ENCODE measurements at places on chromosomes 2 and 18.

DNA sequence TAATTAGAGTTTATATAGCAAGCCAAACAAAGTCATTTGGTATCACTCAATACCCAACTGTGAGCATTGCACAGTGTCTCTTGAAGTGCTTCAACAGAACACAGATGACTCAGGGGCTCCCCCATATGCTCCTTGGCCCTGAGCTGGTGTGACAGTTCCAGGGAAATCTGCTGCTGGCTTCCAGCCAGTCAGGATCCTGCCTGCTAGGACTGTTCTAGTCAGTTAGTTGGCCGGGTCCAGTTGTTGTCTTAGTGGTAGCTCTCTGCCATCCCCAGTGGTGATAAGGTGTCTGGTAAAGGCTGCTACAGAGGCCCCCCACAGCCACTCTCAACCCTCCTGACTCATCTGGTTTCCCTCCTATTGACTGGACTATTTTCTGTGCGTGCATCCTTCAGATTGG is 100.3 kb downstream of the IRS1 start:
- peak; percentile 20 for DNase-seq

GRCh38 chr18:9102508-9103375 is at the start of gene NDUFV2:
Gene NDUFV2 (plus strand): TSS chr18:9102699. CDS start chr18:9102744, 45 bp downstream.
- DNase-seq, result peak; percentile 98

DNA sequence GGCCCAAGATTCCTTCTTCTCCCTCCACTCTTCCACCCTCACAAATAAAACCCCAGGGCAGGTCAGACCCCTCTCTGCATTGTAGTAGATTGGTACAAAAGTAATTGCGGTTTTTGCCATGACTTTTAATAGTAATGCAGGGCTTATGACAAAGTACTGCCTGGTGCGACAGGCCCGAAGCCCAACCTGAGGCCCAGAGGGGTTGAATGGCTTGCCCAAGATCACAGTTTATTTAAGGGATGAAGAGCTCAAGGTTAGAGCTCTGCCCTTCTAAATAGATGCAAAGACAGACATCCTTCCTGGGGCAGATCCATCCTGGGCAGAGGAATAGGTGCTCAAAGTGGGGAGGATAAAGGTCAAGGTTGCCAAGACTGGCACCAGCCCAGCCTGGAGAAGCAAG is 899 bp upstream of the PSTPIP2 start:
- DNase-seq, result no peak

- DNase-seq, result no peak
Measured at GRCh38 chr2:74304332-74305148, 38.7 kb downstream of the SLC4A5 start.

DNA sequence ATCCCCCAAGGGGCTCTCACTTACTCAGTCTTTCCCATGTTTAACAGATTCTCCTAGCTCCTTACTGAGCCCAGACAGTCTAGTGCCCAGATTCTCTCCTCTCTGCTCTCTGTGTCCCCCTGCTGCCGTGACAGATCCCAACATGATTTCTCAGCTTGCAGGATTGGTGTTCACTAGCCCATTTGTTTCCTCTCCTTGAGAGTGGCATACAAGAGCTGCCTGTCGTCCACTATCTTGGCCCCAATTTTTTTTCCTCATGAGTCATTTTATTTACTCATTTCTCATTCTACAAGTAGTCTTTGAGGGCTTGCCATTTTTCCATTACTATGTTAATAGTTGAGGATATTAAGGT is 199.9 kb upstream of the FN1 start:
- DNase-seq, result no peak

DNA sequence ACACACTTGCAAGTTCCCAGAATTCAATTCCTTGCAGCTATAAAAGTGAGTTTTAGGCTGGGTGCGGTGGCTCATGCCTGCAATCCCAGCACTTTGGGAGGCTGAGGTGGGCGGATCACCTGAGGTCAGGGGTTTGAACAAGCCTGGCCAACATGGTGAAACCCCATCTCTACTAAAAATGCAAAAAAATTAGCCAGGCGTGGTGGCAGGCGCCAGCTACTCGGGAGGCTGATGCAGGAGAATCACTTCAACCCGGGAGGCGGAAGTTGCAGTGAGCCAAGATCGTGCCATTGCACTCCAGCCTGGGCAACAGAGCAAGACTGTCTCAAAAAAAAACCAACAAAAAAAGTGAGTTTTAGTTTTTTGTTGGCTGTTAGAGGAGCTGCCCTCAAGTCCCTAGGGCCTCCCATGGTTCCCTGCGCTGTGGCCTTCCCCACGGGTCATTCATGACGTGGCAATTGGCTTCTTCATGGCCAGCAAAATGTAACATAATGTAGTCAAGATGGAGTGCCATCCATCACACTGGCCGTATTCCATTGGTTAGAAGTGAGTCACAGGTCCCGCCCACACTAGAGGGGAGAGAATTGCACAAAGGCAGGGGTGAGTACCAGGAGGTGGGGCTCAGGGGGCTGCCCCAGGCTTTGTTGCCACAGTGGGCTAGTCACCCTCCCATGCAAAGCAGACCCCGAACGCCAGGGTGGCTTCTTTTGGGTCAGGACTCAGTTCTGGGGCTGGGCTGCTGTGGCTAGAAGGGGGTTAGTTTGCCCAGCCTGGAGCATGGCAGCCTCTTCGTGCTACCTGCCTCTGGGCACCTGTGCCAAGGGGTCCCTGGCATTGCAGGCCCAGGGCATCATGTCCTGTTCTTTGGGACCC is 37.7 kb upstream of the INHBB start:
- DNase-seq, result no peak

DNA sequence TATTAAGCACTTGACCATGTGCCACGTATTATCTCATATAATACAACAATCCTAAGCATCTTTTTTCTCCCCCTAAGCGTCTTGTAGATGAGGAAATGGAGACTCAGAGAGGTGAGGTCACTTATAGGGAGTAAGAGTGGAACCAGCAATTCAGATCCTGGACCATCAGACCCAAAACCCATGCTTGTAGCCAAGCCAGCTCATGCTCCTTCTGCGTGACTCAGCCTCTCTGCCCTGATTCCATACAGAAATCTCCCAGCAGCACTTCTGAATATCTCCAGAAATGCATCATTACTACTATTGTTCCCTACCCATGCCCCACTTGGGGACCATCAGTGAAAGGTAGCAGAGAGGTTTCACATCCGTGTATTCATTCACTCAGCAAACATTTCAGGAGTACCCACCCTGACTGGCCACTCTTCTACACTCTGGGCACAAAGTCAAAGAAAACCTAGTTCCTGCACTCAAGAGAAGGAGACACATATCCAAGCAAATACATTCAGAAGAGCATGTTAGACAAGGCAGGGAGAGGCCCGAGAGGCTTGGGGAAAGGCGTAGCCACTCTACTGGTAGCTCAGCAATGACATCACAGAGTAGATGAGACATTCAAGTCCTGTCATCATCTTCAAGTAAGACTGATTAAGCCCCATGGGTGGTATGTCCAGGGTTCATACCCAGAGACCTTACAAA is 141.9 kb downstream of the MTCL1 start:
- DNase-seq, result no peak

DNA sequence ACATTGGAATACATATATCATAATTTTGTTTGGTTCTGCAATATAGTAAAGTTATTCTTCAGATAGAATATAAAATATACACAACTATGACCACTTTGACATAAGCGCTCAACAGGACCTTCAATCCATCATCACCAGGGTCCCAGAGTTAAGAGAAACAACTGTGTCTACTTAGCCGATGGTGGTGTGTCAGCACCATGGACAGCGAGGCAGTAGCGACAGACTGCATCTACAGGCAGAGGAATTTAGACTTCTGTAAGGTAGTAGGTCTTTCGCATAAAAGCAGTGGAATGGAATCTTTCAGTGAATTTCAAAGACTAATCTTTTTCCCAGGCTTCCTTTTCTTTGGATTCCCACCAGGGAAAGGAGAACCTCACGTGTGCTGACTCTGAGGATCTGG is 20.5 kb upstream of the LRPPRC start:
- peak; percentile 24 for DNase-seq

DNA sequence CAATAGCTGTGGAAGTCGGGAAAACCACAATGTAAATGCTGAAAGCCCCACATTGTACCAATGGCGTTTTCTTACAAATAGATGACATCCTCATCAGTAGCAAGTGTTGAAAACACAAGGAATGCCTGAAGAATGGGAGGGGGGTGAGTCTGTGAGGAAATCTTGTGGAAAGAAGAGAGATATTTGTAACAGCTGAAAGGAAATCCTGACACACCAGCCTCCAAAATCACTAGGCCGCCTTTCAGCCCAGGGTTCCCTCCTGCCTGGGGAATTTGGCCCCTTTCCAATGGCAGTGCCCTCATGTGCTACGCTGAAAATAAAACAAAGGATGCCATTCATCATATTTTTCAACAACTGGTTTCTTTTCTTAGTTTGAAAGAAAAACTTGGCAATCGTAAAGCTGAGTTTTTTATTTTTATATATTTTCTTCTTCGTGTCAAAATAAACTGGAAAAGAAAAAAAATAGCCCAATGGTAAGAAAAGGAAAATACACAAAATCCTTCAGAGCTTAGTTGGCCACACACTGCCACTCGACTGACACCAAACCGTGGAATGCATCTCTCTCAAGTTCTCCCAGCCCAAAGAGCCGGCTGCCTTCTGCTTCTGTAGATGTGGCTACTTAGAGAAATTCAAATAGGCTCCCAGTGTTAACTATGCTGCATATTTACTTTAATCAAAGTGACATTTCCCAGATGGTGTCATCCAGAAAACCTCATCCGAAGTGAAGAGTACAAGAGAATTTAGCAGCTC is 52.0 kb downstream of the FTCDNL1 start:
- DNase-seq, result no peak

DNA sequence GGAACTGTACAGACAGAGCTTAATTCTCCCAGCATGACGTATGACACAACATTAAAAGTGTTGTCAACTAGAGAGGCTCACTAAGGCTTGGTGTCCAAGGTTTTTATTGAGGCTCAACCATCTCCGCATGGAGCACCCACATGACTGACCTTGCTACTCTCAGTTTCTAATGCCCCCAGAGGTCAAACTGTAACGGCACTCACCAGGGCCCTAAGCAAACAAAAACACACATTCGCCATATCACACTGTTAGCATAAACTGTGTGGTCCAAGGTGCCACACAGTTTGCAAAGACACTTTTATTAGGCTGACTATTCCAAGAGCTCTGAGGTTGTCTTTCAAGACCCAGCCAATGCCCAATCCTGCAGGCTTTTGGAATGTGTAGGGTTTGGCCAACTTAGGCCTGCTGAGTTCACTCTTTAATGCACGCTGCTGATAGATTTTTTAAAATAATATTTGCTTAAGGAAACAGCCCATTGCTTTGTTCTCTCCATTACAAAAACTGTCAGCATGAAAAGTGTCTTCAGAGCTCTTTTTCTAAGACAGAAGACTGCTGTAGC is 114.9 kb downstream of the DSC3 start:
- DNase-seq, result no peak

DNA sequence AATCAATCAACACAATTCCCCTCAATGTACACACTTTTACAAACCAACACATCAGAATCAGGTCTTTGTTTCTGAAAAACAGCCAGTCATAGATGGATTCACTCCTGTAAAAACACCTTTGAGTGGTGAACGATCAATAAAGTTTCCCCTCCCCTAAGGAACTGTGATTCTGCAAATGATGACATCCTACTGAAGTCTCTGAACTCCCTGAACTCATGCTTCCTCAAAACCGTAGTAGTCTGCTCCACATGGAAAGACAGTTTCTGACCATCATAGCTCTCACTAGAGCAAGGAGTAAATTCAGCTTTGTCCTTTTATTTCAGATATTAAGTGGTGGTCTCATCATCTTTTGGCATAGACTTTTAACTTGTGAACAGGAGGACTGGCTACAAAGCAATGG is 43.5 kb upstream of the ACTR3 start:
- no peak for DNase-seq

- DNase-seq, result peak; percentile 48
Measured at GRCh38 chr2:222738809-222739208, 67.4 kb downstream of the MOGAT1 start.

DNA sequence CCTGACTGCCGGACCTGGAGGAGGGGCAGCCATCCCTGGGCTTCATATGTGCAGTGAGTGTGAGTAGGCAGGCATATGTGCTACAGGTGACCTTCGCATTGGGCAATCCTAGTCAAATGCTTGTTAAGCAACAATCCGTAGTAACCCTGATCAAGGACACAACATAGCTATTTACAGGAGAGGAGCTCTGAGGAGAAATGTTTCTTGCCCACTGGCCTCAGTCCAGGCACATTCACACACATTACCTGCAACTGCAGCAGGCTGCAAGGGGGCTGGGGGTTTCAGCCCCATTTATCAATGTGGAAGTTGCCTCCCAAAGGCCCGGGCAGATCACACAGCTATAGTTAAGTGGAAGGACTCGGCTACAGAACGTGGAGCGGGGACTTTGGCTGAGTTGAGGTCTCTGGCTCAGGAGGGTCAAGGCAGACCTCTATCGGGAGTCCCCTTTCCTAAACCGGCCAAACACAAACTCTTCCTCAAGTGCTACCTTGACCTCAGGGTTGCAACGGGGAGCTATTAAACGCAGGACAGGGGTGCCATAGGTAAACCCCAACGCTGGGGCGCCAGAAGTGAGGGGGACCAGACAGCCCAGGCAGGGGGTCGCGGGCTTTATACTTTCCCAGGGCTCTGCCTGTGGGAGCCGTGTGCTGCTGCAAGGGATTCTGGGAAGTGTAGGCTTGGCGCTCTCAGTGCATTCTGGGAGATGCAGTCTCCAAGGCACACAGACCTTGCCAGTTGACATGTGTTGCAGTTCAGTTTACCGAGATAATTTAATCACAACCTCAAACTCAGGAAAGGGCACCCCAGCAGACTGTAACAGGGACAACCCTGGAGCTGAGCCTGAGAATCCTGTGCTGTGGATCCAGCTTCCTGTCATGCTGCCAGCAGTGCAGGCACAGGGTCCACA is 9.4 kb downstream of the KHK start:
- DNase-seq, result peak; percentile 58

DNA sequence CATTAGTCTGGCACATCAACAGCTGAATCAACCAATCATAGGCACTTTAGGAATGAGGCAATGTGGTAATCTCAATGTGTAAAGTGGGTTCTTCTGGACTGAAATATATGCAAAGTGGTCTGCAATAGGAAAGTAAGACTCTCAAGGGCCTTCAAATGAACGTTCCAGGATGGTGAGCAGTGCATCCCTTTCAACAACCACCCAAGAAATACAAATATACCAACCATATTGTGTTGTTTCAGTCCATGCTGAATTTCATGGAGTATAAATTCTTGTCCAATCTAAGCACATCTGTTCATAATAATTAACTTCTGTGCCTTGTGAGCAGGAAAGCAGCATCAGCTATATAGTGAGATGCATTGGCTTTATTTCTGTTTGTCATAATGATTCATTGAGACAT is 556.2 kb downstream of the THSD7B start:
- DNase-seq, result no peak

GRCh38 chr2:137511526-137511925 is 452.7 kb upstream of the HNMT start:
- DNase-seq, result no peak

- DNase-seq, result no peak
Measured at GRCh38 chr2:64485331-64485730, 31.4 kb downstream of the LGALSL start.

DNA sequence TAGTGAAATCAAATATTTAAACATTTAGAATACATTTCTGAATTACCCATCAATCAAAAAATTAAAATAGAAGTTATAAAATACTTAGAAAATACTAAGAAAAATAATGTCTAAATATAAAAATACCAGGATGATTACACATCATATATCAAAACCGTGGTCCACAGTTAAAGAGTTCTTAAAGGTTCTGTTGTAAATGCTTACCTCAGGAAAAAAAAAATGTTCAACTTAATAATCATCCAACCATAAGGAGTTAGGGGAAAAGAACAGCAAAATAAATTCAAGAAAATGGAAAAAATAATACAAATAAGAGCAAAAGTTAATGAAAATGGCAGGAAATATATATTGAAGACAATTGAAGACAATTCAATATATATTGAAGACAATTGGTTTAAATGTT is 43.2 kb downstream of the PDE11A start:
- DNase-seq, result no peak

- DNase-seq, result no peak
Measured at GRCh38 chr2:157471078-157471477, 27.2 kb upstream of the CYTIP start.

Measured in colonic mucosa (tissue), 4 donors.